ENCODE measurements at places on chromosomes 11 and 22. TPM values are rescaled to one million over a fixed set of nuclear protein-coding genes. Genes with fewer than 3 reads are reported as not detected.
A peak's percentile ranks its signal among the peaks of the same experiment; 100 is the strongest.

GRCh38 chr11:36600180-36600579, 2.1 kb upstream of the RAG2 start:
- no peak for DNase-seq

GRCh38 chr11:101199416-101199815, 69.8 kb upstream of the PGR start:
- no peak for DNase-seq

DNA sequence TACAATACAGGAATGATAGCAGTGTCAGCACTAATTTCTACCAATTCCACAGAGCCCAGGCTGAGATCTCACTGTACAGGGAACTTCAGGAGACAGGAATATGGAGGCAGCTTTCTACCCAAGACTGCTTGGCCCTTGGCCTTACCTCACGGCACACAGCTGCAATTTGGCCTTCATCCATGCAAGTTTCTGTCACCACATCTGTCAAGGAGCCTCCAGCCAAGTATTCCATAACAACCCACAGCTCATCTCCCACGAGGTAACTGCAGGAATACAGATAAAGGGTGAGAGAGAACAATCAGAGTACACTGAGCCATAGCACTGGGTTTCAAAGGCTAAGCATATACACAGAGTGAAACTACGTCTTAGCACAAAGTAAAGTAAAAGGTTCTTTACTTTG, 39.0 kb upstream of the GDPD4 start:
- no peak for DNase-seq

- DNase-seq, result peak; percentile 63
Observed at GRCh38 chr11:102390667-102391465, 43.9 kb downstream of the BIRC2 start.

DNA sequence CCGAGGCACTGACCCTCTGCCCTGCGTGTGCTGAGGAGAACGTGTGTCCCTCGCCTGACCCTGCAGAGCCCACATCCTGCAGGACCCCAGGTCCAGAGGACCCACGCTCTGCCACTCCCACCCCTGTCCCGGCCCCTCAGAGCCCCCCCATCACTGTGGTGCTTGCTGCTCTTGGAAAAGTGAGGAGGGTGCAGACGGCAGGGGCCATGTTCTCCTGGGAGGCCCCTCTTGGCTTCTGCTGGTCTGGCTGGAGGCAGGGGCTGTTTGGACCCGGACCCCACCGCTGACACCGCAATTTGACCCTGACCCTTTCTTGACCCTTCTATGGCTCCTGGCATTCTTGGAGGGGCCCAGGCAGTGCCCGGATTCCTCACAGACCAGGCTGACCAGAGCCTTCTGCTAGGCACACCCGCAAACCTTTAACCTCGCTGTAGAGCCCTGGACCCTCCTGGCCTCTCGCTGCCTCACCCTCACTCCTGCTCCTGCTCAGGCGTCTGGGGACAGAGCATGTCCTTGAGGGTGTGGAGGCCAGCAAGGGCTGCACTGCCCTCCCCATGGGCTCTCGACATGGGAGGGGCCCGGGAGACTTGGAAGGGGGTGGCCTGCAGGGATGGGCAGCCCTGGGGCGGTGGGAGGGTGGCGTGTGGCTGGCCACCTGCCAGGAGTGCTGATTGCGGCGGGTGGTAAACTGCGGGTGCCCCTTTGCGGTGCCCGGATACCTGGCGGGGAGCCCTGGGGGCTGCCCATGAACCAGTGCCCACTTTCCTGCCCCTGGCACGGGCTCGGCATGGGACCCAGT, 37.0 kb upstream of the MUC5AC start:
- DNase-seq, result no peak

GRCh38 chr11:65223011-65223410, 38.8 kb upstream of the POLA2 start:
- DNase-seq, result no peak

- DNase-seq, result no peak
Observed at GRCh38 chr11:106177311-106177710, 99.8 kb downstream of the AASDHPPT start.

Gene ADM
- 169 TPM for total RNA-seq

GRCh38 chr22:50739279-50739691, 1.3 kb downstream of the ACR start:
- DNase-seq, result no peak

Gene C22orf42
- total RNA-seq, result not detected

GRCh38 chr11:42526426-42526825, 785.4 kb upstream of the API5 start:
- DNase-seq, result no peak

Gene MAPK11
- 9.0 TPM for total RNA-seq

GRCh38 chr11:87036756-87037449, 831 bp upstream of the TMEM135 start:
- peak; percentile 44 for DNase-seq

Gene MYBPC3
- total RNA-seq, result under 0.01 TPM

- DNase-seq, result no peak
Observed at GRCh38 chr11:77215106-77215505, 86.4 kb downstream of the GDPD4 start.

Gene NCR3LG1
- total RNA-seq, result 1.3 TPM

Gene MAP6
- total RNA-seq, result not detected

Gene MMP8
- total RNA-seq, result not detected

Gene POU2AF2
- not detected for total RNA-seq

GRCh38 chr11:4887591-4887990, 5.9 kb downstream of the OR51T1 start:
- no peak for DNase-seq

- no peak for DNase-seq
Observed at GRCh38 chr11:93493252-93493897, 49.8 kb downstream of the SMCO4 start.

DNA sequence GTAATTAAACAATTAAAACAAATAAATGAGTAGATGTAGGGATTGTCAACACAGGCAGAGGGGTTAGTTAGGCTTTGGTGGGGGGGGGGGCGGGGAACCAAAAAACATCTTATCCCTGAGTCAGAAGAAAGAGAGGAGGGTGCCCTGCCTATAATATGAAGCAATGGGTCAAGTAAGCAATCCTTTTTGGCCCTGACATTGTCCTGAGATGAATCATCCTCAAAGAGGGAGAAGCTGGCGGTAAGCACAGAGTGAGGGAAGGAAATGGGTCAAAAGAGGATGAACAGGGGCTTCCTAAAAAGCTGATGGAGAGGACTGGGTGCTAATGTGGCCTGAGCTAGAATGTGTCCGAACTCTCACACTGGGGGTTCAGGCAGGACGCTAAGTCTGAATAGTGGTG, 4.7 kb downstream of the OLFML1 start:
- peak; percentile 77 for DNase-seq

Gene ZNF70
- 1.3 TPM for total RNA-seq

DNA sequence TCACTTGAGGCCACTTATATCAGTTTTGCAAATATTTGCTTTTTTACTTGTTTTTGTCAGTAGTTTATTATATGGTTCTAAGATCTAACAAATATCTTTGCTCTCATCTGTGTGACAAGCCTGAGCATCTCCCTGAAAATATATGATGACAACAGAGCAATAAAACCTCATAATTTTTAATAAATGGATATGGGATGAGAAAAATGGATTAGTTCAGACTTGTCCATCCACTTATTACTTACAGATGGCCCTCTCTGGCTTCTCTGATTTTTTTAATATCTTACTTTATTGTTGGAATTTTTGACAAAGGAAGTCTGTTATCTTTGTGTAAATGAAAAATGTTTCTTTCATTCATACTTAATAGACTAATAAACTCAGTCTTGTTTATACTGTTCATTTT, 491.4 kb upstream of the RAG2 start:
- no peak for DNase-seq

DNA sequence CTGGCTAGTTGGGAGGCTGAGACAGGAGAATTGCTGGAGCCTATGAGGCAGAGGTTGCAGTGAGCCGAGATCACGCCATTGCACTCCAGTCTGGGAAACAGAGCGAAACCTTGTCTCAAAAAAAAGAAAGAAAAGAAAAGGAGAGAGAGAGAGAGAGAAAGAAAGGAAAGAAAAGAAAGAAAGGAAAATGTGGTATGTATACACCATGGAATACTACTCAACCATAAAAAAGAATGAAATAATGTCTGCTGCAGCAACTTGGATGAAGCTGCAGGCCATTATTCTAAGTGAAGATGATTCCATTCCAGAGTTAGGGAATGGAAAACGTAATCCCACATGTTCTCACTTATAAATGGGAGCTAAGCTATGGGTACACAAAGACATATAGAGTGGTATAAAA, 30.8 kb downstream of the TTC28 start:
- DNase-seq, result no peak

Gene EMID1
- total RNA-seq, result not detected

GRCh38 chr11:119416606-119417580, 6.1 kb downstream of the THY1 start:
- DNase-seq, result no peak

DNA sequence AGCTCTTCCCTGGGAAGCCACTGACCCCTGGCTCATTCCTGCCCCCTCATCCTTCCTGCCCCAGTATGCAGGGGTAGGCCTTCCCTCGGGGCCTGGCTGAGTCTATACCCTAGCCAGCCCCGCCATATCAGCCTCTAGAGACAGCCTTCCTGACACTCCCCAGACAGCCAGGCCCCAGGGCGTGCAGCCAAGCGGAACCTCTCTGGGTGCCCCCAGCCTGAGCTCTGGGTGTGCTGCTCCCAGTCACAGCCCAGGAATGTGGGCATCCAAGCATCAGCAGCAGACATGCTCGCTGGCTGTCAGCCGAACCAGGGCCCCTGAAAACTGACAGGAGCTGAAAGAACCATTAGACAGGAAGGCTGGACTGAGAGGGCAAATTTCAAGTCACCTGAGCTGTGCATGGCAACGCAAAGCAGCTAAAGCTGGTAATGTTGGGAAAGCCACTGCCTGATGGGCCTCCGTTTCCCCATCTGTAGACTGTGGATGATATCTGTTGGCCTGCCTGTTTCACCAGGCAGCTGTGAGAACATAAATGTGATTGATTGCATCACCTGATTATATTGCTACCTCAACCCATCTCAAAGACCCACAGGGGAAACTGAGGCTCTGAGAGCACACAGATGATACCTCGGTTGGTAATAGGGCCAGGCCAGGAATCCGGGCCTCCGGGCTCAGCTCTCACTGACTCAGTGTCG, 93.2 kb downstream of the LRRC32 start:
- peak; percentile 92 for DNase-seq

DNA sequence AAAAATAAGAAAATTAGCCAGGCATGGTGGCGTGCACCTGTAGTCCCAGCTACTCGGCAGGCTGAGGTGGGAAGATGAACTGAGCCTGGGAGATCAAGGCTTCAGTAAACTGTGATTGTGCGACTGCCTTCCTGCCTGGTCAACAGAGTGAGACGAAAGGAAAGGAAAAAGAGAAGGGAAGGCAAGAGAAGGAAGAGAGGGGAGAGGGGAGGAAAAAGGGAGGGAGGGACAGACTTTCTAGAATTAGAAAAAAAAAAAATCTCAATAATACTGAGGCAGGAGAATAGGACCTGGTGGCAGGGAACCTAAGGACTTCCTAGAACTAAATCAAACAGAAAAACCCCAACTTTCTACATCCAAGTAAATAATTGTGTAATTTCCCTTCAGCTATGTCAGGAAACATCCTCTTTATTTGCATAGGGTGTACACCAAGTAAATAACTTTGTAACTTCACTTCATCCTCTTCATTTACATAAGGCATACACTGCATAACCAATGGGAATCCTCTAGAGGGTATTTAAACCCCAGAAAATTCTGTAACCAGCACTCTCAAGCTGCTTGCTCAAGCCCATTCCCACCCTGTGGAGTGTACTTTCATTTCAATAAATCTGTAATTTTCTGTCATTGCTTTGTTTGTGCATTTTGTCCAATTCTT, 8.7 kb downstream of the SBF2 start:
- DNase-seq, result peak; percentile 46

DNA sequence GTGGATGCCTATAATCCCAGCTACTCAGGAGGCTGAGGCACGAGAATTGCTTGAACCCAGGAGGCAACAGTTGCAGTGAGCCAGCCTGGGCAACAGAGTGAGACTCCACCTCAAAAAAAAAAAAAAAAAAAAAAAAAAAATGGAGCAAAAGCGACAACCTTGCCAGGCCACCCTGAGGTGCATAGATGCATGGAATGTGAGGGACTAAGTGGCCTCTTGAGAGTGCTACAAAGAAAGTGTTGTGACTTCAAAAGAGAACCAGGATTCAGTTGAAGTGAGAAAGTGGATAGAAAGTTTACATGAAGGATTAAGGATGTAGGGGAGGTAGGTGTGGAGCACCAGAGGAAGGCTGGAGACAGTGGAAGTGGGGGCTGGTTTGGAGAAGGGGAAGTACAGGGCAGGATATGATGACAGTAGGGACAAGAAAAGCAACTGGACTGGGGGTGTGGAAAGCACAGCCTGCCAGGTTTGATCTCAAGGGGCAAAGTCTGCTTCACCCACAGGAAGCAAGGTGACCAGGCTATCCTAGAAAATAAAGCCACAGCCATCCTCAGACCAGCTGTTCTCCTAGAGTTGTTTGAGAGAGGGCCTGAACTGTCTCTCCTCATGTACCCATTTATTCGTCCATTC, 36.0 kb upstream of the OLFML1 start:
- no peak for DNase-seq

DNA sequence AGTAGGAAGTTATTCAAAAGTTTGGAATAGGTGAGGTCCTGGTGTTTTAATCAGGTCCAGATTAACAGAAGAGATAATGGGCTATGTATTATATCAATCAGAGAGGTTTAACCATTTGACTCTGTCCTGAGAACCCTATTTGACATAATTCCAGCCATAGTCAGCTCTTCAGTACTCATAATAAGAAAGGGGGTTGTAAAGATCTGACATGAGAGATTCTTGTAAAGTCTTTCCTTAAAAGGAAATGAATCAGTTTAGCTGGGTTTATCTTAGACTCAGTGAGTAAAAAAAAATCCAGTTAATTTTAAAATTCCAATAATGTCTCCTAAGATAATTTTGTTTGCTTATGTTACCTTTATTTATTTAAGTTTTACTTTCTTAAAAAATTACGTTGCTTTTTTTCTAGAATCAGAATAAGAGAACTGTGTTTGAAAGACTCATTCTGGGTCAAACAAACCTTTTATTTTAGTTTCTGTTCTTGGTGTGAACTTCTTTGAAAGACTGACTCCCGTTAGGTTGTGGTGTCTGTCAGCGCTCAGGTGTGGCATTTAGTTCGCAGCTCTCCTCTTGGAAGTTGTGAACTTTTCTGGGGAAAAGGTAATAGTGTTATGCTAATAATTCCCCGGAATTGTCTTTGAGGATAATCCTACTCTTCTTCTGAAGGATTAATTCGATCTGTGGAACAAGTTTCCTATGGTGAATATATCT, 20.5 kb downstream of the NUCB2 start:
- no peak for DNase-seq

DNA sequence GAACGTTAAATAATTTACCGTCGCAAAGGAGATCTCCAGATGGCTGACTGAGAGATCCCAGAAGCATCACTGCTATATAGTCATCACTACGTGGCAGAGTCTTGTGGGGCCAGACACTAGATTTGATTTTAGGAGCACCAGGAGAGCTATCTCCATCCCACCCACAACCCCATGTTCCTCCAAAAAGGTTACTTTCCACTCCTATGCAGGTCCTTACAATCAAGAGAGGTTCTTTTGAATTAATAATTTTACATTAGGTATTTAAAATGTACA, 19.4 kb downstream of the GUCY1A2 start:
- DNase-seq, result no peak

GRCh38 chr11:108915666-108916065, 250.8 kb downstream of the DDX10 start:
- no peak for DNase-seq

Measured in bronchial epithelial cell (primary cell).